AG09309 (cell line): ENCODE measurements at places on chromosomes 2 and 18.

DNA sequence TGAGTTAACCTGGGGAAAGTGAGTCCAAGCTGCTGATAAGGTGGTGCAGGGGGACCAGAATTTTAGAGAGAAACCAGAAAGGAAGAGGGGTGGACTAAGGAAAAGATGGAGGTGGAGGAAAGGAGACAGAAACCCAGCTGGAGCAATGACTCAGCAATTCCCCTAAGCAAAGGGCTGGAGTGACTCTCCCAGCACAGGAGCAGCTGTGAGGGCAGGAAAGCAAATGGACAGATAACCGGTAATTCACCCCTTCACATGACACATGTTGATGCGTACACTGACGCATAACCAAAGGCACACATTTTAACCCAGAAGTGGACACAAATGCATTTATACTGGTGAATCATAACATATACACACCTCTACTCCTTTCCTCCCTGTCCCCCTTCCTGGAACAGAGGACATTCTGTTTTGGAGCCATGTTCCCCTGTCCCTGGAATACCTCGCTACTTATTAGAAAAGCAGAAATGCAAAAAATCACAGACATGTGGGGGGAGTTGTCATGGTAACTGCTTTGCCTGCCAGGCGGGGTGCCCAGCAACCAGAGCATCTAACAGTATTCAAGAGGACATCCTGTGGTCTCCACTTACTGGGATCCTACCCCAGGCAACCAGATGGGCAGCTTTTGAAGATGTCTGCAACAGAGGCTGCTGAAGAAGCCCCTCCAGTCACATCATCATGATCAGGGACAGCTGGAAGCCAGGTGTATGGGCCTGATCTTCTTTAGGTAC, 4.7 kb downstream of the CDK5R2 start:
- DNase-seq, result peak; percentile 10

- DNase-seq, result no peak
Observed at GRCh38 chr2:240835528-240835927, 15.5 kb upstream of the KIF1A start.

GRCh38 chr18:62778976-62779869, 63.9 kb downstream of the PHLPP1 start:
- DNase-seq, result no peak

DNA sequence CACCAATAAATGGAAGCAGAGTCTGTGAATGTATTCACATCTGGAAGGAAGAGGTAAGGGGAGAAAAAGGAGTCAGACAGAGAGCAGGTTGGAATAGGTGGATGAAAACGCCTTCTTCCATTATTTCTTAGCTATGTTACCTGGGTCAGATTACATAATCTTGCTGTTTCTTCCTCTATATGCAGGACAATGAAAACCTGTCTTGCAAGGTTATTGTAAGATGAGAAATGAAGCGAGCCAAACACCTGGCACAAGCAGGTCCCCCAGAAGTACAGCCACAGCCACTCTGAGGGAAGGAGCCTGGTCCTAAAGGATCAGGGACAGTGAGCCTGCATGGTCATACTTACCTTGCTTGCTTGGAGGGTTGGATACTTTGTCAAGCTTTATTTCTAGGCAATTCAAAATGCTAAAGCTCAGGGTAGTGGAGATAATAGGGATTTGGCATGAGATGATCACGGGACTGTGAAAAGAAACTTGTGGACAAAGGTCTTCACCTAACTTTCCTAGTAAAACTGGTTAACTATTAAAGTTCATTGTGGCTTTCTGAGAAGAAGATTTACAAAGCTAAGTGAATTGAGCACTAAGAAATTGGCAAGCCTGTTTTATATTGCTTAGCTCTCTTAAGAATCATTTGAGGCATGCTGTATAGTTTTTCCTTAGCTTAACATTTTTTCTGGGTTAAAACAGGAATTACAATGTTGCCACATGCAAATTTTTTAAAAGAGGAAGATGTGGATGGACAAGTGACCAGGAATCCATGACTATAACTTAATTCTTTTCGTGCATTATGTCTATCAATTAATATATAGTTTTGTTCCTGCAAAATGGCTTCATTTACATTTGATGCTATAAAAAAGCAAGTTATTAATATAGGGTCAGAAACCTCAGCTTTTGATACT, 15.7 kb upstream of the PLA2R1 start:
- DNase-seq, result no peak

GRCh38 chr2:54310961-54311360, 54.9 kb upstream of the TSPYL6 start:
- DNase-seq, result no peak

GRCh38 chr2:207796585-207797350, 27.1 kb upstream of the FZD5 start:
- no peak for DNase-seq

DNA sequence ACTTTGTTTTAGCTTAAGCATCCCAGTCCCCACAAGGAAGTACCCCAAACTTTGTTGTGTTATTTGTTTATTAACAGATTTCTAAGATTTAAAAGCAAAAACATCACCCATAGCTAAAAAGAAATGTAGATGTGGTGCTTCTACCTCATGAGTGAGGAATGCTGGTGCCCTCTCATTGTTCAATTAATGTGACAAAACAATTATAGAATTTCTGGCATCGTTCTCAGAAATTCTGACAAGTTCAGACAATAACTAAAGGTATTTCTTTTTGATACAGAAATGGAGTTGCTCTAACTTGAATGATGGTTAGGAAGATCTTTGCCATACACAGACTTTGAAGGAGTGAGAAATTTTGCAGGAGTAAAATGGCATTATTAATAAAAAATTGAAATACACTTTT, 42.9 kb downstream of the SPRED2 start:
- no peak for DNase-seq
